ENCODE measurements at places on chromosomes 5 and 9. TPM values are rescaled to one million over a fixed set of nuclear protein-coding genes. Genes with fewer than 3 reads are reported as not detected.

The IL13 gene
- not detected for total RNA-seq

The TIMD4 gene
- total RNA-seq, result 0.72 TPM

The F2RL1 gene
- 254 TPM for total RNA-seq

The STKLD1 gene
- 1.1 TPM for total RNA-seq

The NXNL2 gene
- total RNA-seq, result 0.67 TPM

The PCDHB7 gene
- not detected for total RNA-seq

The PLPP7 gene
- total RNA-seq, result not detected

The GDA gene
- total RNA-seq, result 0.84 TPM

The SEMA6A gene
- 0.05 TPM for total RNA-seq

The WDR36 gene
- 21.7 TPM for total RNA-seq

The GNA14 gene
- not detected for total RNA-seq

The PRRX2 gene
- total RNA-seq, result 5.2 TPM
